Karpas-422 (cell line): ENCODE measurements at places on chromosomes 11 and 22. TPM values are rescaled to one million over a fixed set of nuclear protein-coding genes. Genes with fewer than 3 reads are reported as not detected.

The KRTAP5-8 gene
- not detected in 2 replicates for total RNA-seq

The CNGA4 gene
- 1.7 and 2.0 TPM in 2 replicates for total RNA-seq

The ASRGL1 gene
- total RNA-seq = not detected in 2 replicates

The TMPRSS13 gene
- total RNA-seq = 0.69 and 1.1 TPM in 2 replicates

DNA sequence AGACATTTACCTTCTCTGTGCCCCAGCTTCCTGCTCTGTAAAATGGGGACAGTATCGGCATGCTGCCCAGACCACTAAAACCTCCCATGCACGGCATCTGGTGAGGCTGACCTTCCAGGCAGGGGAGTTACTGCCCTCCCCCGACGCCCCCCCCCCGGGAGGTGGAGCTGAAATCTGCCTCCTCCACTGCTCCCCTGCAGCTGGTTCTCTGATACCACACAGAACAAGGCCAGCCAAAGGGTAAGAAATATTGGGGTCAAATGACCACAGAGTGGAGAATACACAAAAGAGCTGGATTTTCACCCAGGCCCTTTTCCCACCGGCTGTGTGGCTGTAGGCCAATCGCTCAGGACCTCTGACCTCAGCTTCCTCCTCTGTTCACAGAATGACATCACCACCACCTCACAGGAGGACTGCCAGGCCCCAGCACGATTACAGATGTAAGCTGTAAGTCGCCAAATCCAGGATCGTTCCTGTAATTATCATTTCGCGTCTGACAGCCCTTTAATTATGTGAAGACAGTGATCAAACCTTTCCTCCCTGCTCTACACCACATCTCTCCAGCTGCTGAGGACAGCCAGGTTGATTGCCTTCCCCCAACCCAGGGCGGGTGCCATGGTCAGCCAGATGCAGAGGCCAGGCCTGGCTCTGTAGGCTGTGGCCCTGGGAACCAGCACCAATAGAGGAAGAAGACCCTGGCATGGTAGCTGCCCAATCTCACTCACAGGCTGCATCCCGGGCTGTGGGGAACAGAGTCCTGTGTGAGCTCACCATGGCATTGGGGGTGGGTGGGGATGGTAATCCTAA, 35.7 kb upstream of the KLHL35 start:
- no peak for DNase-seq

DNA sequence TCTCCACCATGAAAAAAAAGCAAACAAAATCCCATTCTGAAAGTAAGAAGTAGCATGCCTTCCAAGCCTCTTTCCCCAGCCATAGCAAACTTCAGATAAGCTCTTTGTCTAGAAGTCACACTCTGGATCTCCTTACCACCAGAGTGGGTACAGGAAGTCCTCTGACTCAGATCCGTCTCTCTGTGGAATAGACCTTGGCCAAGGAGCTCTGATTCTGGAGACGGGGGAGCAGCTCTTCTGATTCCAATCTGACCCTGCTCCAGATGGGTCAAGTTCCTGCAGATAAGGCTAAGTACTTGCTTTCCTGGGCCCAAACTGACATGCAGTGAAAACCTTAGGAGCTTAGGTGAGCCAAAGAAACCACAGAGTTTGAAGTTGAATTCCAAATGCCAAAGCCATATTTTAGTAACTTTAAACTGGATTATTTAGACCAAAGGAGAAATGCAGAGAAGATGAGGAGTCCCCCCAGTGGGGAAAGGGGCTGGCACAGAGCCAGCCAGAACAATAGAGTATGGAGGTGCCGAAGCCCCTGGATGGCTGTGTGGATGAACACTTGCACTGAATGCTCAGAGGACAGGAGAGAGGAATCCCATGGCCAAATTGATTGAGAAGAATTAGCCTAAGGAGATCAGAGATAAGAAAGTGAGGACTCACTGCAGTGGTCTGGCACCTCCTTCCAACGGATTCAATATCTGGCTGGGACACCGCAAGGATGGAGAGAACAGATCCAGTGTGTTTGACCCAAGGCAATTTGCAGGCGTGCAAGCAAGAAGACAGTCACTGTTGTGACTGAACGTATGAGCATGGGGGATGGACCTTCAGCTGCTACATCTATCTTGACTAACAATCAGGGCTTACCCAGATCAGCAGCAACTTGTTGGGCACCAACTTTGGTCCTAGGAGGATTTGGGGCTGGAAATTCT, 54.9 kb downstream of the ENDOD1 start:
- no peak for DNase-seq

GRCh38 chr11:84853841-84854497, 773.2 kb downstream of the DLG2 start:
- no peak for DNase-seq
